ENCODE measurements at places on chromosomes 5 and 9. TPM values are rescaled to one million over a fixed set of nuclear protein-coding genes. Genes with fewer than 3 reads are reported as not detected.

DNA sequence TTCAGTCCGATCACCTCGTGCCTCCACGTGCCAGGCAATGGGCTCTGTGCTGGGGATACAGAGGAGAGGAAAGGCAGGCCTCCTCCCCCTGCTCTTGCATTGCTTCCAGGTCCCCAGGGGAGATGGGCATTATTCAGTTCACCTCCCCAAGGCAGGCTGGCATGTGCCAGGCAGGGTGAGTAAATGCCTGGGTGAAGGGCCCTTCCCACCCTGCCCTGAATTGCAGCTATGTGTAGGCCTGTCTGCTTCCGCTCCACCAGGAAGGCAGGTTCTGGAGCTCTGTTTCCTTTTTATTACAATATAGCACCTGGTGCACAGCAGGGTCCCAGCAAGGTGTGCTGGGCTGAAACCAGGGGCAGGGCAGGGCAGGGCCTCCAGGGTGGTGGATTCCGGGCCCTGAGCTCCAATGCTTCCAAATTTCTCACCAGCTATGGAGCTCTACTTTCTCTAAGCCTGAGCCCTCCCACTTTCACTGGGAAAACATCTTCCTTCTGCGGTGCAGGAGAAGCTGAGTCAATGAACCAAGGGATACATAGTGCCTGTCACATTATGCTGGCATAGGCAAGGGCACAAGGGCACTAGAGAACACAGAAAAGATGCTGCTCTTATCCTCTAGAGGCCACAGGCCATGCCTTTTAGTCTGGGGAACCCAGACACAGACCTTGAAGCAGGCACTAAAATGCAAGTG, 42.0 kb downstream of the SHB start:
- peak; percentile 36 for DNase-seq

- no peak for DNase-seq
Observed at GRCh38 chr9:133458643-133459312, 1.0 kb upstream of the CACFD1 start.

TUBB4B gene
- 627 TPM for total RNA-seq

DNA sequence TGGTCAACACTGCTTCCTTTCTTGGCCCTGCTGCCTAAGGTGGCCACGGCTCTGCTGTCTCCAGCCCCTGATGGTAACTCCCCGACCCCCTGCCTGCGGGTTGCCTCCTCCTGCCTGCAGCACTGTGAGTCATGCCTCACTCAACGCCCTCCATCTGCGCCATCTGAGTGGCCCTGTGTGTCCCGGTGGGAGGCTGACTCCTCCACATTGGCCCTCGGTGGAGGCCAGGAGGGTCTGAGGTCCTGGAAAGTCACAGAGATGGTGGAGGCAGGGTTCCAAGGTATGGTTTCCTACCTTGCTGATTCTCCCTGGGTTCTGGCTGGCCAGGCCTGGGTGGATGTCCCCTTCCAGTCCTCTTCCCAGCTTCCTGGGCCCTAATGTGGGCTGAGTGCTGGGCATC, 64.5 kb upstream of the ADAMTS2 start:
- DNase-seq = no peak

DNA sequence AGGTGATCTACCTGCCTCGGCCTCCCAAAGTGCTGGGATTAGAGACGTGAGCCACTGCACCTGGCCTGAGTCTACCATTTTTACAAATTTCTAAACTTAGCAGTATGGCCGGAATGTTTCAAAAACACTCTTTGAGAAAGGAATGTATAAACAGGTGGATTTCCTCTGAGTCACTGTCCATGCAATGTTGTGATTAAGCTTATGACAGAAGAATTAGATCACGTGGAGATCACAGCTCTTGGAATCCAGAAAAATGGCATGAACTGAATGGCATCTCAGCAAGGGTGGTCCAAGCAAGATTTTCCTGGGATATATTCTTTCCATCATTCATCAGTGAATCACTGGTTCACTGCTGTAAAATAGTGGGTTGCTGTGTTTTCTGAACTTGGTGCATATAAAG, 865.0 kb downstream of the PTPRD start:
- DNase-seq = no peak

GRCh38 chr5:76867827-76868693, 18.2 kb downstream of the S100Z start:
- peak; percentile 85 for DNase-seq

DNA sequence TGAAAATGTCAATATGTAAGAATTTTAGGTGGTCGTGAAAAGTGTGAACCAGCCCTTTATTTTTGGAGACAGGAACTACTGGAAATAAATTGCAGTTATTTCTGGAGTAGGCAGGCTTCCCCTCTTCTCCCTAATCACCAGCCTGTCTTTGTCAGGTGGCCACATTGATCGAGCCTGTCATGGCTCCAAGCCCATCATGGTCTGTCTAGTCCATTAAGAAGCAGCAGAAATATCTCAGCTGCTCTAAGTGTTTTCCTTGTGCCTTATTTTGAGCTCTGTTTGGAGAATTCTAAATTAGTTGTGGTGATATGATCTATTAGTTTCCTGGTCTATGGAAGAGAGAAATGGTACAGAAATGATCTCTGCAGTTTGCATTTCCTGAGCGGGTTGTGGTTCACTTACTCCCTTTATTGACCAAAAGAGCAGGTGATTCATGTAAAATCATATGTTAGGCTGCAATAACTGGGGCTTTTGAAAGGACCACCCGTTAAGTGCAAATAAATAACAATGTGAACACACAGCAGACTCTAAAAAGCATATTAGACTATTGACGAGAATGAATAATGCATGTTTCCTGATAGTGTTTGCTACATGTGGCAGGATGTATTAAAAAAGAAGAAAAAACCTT, 42.3 kb downstream of the BASP1 start:
- no peak for DNase-seq

GRCh38 chr5:169736653-169737052, 99.6 kb downstream of the DOCK2 start:
- DNase-seq = no peak

- DNase-seq = peak; percentile 81
Observed at GRCh38 chr5:74418709-74419108, 221.8 kb downstream of the ENC1 start.

DNA sequence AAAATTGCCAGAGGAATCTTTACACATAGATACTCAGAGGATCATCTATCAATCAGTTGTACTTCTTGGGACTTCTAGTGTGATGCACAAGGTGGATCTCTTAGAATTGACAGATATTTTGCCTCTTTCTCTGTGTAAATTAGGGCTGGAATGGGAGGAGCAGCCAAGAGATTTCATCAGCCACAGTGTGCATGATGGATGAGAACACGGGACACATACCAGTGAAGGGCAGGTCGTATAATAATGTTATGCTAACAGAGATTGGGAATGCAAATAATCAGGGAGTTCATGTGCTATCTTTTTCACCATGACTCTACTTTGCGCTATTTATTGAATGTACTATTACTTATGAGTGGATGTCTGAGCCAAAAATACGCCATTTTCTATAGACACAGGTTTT, 43.3 kb upstream of the ISOC1 start:
- DNase-seq = no peak
